Fibroblast of skin of right biceps (primary cell): ENCODE measurements at places on chromosomes 7 and 10.
A peak's percentile ranks its signal among the peaks of the same experiment; 100 is the strongest.

DNA sequence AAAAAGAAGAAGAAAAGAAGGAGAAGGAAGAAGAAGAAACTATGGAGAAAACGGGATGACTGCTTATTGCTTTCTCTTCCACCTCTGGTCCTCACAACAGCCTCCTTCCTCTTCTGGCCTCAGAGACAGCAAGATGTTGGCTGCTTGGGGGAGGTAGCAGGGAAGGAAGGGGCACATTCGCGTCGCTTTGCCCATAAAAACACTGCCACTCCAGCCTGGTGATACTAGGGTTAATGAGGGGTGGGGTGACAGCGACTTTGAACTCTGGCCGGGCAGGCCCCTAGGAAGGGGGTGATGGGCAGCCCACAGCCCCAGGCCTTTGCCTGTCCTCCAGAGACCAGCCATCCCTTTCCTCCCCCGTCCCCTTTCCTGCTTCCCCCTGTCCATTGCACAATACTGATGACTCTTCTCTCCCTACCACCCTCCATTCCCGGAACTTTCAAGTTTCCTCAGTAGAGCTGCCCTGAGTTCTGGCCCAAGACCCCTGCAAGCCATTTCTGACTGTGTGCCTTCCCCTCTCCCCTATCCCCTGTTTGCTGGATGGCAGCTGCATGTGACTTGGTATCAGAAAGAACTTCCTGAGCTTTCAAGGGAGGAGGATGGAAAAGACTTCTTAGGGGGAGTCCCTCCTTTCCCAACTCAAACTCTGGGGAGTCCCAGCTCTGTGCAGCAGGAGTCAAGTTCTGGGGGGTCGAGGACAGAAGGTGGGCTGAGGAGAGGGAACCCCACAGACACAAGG, 2.2 kb upstream of the CUEDC2 start:
- peak; percentile 73 for DNase-seq

- no peak for DNase-seq
These were observed 60.8 kb upstream of the EEPD1 start for GRCh38 chr7:36092221-36092771.

DNA sequence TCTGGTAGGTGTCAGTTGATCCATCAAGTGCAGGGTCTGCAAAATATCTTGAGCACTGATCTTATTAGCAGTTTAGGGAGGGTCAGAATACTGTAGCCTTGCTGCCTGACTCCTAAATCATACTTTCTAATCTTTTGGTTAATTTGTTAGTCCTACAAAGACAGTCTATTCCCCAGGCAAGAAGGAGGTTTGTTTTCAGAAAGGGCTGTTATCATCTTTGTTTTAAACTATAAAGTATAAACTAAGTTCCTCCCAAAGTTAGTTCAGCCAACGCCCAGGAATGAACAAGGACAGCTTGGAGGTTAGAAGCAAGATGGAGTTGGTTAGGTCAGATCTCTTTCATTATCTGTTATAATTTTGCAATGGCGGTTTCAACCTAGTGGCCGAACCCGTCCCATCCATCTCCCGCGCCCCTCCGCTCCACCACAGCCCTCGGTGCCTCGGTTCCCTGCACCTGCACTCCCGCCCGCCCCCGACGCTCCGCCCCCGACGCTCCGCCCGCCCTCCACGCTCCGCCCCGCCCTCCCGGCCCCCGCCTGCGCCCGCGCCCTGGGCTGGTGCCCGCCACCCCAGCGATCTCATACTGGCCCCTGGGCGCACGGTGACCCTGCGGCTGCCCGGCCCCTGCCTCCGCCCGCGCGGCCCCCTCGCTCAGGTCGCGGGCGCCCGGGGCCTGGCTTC, at the start of gene ADCK2:
Gene ADCK2 (plus strand): TSS at position 564 of the 681 bp plus-strand sequence. CDS start 386 bp downstream, outside the sequence.
- peak; percentile 17 for DNase-seq

DNA sequence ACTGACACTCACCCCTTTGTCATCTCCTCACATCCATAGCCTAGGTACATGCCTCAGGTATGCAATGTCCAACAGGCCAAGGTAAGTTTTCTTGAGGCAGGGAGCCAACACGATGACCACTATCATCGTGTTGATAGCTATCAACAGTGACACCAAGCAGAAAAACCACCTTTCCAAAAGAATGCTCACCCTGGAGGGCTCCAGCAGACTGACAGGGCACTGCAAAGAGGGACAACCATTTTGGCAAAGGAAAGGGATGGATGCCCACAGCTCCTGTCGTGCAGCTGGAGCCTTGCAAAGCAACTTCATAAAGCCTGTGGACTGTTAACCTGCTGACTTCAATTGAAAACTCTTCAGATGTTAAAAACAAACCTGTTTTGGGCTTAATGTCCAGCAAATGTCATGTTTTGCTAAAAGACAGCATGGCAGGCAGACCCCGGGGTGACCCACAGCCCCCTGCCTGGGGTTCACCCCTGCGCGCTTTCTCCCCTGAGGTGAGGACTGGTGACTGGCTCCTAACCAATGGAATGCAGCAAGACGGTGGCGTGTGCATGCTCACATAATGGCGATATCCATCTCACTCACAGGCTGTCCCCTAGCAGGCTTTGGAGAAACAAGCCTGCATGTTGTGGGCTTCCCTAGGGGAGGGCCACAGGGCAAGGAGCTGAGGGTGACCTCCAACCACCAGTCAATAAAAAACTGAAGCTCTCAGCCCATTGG, 293.8 kb downstream of the TCERG1L start:
- DNase-seq: no peak

DNA sequence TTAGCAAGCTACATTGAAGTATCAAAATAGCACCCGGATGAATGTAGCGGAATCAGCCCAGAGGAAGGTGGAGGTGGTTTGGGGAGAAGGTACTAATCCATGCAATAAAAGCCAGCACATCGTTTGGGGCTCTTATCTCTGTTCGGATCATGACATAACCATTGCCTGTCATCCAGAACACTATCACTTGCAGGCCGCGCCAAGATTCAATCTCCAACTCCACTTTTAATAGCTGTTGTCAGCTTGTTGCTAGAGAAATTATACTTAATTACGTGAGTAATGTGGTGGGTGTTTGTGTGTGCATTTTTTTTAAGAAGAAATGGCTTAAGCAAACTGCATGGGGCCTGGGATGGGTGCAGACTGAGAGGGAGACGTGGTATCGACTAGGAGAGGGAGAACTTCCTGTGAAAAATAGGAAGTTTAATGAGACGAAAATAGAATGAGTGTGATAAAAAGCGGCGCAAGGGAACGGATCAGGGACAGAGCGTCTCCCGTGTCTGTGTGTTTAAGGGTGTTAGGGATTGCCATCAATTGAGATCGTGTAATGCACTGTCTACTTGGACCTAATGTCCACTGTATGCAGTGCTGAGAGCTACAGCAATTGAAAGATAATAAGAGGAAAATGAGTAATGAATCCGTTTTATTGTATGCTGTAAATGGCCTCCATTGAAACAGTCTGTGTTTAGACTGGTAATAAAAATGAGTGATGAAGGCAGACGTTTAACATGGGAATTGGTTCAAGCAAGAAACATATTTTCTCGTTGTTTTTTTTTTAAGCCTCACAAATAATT, 27.6 kb upstream of the SFMBT2 start:
- no peak for DNase-seq

DNA sequence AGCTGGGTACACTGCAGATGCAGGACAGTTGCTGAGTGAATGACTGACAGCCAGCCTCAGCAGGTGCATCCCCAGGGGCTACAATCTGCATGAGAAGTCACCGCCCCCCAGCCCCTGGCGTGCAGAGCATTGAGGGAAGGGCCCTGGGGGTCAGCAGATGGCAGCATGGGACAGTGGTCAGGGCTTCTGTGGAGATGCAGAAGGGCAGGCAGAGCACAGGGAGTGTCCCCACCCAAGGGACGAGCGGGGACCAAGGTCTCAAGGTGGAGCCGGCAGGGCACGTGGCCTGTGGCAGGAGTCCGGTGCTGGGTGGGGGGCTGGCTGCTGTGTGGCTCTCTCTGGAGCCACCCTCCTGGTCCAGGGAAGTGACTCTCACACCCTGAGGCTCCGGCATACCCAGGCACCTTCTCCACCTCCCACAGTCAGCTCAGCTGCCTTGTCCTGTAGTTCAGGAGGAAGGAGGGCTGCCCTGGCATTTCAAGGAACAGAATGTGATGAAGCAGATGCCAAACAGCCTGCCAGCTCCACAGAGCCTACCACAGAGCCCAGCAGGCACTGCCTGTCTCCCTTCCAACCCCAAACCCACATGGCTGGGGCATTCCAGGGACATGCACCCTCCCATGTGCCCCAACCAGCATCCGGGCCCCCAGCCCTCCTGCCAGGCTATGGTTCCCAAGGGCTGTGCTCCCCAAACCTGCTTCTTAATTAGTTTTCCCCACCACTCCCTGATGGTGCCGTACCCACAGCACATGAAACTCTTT, 114.5 kb downstream of the TMEM130 start:
- DNase-seq: no peak

DNA sequence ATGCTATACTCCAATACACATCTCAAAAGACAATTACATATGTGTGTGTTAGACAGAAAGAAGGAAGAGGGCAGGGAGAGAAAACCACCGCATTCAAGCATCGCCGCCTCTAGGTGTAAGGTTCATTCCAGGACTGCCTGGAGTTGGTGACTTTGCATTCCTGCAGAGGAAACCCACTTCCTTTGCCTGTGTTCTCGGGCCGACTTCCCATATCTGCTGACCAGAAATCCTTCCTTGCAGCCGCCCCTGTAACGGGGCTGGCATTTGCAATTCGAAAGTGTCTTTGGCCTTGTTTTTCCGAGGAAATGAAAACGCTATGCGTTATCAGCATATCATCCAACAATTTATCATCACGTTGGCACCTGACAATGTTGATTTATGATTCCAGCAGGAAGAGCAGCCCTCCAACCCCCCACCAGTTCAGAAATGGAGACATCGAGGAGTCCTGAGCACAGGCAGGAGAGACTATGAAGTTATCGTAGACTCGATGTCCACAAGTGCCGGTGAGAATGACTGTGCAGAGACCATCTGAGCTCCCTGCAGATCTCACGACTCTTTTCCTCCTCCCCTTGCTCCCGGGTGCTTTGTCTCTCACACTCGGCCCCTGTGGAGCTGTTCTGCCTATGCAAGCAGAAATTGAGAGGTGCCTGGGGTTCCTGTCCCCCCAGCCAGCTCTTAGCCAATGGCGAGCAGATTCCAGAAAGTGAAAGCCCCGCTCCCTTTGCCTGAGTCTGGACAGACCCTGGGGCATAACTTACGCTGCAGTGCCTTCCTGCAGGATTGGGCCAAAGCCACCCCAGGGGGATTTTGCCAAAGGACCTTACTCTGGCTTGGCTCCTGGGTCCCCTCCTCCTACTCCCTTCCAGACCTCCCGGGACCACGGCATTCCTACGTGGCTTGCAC, 68.9 kb upstream of the FOXK1 start:
- peak; percentile 73 for DNase-seq

GRCh38 chr7:30175180-30175579, 40.4 kb downstream of the MTURN start:
- peak; percentile 27 for DNase-seq

GRCh38 chr7:129646369-129647021, 35.0 kb downstream of the NRF1 start:
- DNase-seq: no peak

GRCh38 chr7:63045575-63045974, 953.1 kb upstream of the ZNF722 start:
- no peak for DNase-seq

- no peak for DNase-seq
These were observed 527.4 kb downstream of the DNAJB6 start for GRCh38 chr7:157863906-157864810.

- no peak for DNase-seq
These were observed 791 bp downstream of the MYL7 start for GRCh38 chr7:44140341-44140740.

DNA sequence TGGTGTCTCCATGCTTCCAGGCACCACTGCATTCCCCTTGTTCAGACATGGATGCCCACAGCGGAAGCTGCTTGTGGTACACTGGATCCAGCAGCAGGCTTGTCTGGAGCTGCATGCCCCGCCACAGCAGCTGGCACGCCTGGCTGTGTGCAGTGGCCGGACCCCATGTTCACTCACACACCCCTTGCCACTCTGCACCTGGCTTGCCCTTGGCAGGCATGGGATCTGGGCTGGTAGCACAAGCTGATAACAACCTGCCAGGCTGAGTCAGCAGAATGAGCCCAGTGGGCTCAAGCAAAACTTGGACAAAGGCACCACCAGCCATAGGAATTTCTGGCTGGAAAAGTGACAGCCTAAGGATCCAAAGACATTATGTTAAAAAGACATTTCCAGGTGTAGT, 91.8 kb upstream of the TMEM168 start:
- DNase-seq: no peak

GRCh38 chr10:61998937-61999336, 97.4 kb downstream of the ARID5B start:
- DNase-seq: no peak

DNA sequence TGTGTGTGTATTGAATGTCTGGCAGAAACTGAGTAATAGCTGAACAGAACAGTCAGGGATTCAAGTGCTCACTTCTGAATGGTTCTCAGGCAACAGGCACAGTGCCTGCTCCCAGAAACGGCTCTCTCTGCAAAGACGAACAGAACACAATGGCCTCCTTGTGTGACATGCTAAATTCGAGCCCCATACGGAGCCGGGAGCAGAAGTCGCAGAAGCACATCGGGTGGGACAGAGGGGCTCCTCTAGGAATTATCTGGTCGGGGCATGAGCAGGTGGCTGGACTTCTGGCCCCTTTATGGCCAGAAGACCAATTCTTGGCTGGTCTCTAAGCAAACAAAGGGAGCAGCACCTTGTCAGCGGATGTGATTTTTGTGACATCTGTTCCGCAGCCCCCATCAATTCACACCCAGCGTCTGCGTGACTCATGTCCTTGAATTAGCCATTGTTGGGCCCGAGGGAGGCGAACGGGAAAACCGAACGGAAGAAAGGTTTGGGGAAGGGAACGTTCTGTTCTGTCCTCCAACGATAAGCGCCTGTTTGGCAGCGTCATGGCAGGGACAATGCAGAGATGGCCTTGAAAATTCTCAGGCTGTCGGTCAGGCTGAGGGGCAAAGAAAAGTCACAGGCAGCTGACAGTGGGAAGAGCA, 47.3 kb upstream of the NPTX2 start:
- no peak for DNase-seq

DNA sequence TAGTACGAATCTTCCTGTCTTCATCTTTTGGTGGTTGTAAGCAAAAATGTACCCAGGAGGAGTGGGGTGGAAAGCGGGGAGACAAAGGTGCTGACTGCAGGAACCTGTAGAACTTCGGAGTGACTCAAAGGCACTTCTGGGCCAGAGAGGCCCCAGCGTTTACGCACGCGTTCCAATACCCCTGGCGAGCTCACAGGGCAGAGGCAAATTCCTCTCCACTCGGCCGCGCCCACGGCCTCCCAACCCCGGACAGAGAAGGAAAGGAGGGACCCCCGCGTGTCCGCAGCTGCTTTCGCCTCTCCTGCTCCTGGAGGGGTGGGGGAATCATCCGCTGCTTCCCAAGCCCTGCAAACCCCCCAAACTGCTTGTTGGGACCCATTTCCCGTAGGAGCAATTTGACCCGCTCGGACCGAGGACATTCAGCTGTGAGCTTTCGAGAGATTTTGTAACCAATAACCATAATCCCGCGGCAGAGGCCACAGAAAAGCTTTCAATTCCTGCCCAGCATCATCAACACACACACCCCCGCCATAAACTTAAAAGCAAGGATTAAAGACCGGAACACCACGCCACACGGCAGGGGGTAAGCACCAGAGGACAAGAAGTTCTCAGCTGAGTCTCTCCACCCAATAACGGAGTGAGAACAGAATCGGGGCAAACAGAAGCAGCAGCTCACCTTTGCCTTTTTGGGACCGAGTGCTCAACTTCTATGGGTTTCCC, 2.3 kb downstream of the IGF2BP3 start:
- peak; percentile 58 for DNase-seq

GRCh38 chr7:159097661-159098423, 46.8 kb downstream of the VIPR2 start:
- DNase-seq: no peak
